ENCODE measurements at places on chromosomes 11 and 22.
A peak's percentile ranks its signal among the peaks of the same experiment; 100 is the strongest.

GRCh38 chr11:69391192-69392103 lies 90.0 kb upstream of the LINC01488 start:
- no peak for DNase-seq

- DNase-seq: peak; percentile 93
These were observed at the start of gene TTC9C for GRCh38 chr11:62728171-62728988. TTC9C (plus strand) TSS chr11:62728486; CDS start chr11:62728849, 363 bp downstream.

GRCh38 chr11:75474878-75475766 lies 42.1 kb upstream of the KLHL35 start:
- DNase-seq: peak; percentile 76

GRCh38 chr11:77024745-77025144 lies 9.5 kb upstream of the B3GNT6 start:
- peak; percentile 24 for DNase-seq

DNA sequence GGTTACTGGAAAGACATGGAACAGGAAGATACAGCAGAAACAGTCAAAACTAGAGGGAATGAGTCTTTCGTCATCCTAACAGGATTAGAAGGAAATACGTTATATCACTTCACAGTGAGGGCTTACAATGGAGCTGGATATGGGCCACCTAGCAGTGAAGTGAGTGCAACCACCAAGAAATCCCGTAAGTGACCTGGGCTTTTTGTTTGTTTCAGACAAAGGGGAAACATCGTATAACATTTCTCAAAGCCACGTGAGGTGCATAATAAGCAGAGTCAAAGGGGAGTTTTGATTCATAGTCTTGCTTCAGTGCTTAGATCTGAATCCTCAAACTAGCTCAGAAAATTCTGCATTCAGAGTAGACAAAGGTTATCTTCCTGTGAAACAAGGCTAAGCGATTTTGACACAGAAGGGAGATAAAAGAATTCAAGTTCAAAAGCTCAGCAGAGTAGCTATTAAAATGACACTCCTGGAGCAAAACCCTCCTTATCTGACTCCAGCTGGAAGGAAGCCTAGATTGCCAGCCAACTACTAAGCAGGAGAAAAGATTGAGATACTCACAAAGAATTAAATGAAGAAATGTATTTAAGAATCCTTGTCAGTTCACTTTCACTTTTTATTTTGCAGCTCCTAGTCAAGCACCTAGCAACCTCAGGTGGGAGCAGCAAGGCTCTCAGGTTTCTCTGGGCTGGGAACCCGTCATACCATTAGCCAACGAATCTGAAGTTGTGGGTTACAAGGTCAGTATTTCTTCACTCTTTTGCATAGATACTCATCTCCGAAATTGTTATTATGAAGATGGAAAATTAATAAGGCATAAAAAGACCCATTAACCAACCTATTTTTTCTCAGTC lies 346.4 kb upstream of the ARHGAP42 start:
- DNase-seq: no peak

DNA sequence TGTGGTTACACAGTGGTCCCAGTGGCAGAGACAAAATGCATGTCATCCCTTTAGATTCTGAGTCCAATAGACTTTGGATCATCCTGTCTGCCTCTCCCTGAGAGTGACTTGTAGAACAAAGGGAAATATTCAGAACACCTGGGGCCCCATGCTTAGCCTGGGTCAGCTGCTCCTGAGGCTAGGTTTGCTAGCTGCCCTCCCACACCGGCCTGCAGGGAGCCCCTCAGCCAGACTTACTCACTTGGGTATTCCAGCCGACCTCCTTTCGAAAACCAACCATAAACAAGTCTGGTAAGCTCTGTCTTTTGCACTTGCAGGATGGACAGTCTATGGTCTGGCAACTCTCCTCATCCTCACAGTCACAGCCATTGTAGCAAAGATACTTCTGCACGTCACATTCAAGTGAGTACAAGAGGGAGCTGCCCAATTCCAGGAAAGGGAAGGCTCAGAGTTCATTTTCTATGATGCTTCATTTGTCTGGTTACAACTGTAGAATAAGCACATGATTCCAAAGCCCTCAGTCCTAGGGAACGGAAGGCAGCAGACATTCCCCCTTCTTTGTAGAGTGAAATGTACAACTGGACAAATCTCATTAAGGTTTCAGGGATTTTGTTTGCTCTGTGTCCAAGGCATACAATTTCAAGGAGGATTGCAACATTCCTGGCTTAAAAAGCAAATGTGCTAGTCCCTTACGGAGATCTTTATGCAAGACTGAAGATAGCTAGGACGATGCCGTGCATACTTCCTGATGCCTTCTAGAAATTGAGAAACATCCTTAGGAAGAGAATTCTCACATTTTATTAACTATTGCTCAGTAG lies 65.5 kb upstream of the EMID1 start:
- no peak for DNase-seq

- DNase-seq: peak; percentile 51
These were observed 7.9 kb downstream of the C11orf96 start for GRCh38 chr11:43950311-43950855.

Measured in NCI-H69 (cell line).